ENCODE measurements at places on chromosomes 11 and 22.

- peak; percentile 45 for DNase-seq
These were observed 17.5 kb downstream of the KCNJ5 start for GRCh38 chr11:128908391-128909246.

DNA sequence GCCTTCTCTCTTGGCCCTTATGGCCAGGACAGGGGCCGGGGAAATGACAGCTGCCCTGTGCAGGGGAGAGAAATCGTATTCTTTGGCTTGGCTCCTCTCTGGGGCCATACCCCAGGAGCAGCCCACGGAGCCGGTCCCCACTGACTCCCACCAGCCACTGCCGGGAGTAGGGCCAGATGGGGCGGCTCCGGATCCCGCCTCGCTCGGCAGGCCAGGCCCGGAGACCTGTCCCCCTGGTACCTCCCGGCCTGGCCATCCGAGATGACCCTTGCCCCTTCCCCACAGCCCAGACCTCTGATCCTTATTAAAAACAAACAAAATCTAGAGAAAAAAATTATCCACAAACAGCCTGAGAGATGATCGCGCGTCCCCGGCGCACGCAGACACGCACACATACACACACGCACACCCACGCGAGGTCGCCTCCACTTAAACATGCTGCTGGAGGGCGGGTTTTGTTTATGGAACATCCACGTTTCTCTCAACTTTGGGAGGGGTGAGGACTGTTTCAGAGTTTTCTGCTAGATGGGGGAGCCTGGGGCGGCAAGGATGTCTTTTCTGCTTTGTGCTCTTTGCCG is 59.1 kb downstream of the IGLL1 start:
- DNase-seq, result no peak

- no peak for DNase-seq
These were observed 29.5 kb downstream of the DKK3 start for GRCh38 chr11:11978792-11979487.

DNA sequence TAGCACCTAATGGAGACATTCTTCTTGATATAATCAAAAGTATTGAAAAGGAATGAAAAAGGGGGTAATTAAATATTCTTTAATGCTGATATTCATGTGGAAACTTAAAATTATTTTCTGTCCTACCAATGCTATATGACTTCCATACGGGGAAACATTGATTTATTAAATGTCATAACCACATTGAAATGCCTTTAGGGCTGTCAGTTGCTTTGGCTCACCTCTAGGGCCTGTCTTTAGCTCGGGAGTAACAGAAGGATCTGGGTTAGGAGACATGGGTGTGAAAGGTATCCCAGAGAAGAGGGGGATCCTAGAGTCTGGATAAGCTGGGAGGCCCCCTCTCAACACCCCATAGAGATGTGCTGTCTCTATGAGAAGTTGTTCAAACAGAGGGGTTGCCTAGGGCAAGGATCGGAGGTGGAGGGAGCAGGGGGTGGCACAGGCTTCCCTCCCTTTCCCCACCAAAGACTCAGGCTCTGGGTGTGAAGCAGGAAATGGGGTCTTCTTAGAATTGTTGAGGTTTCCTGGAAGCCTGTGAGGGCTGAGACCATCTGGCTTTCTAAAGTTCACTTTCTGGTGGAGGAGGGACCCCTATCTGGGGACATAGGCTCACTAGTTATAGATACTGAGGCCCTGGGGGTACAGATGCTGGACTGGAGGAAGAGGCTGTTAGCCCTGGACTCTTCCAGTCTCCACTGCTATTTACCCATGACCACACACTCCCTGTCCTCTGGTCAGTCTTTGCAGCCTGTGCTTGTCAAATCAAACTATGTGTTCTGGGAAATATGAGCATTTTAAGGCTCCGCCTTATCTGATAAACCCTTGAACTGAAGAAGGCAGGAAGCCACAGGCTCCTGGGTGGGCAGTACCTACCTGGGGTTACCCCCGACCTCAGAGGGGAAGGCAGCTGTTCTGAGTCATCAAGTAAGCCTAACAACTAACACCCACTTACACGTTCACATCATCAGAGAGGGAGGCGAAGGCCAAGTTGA is 55.8 kb upstream of the RRAS2 start:
- no peak for DNase-seq

GRCh38 chr11:16771350-16772140 is 33.1 kb downstream of the C11orf58 start:
- no peak for DNase-seq

- DNase-seq, result no peak
These were observed 7.8 kb upstream of the BMAL1 start for GRCh38 chr11:13269775-13270174.

- DNase-seq, result peak; percentile 69
These were observed 13.6 kb downstream of the PARVB start for GRCh38 chr22:44037519-44038375.

GRCh38 chr11:110710628-110711381 is 1.4 kb downstream of the ARHGAP20 start:
- DNase-seq, result no peak

DNA sequence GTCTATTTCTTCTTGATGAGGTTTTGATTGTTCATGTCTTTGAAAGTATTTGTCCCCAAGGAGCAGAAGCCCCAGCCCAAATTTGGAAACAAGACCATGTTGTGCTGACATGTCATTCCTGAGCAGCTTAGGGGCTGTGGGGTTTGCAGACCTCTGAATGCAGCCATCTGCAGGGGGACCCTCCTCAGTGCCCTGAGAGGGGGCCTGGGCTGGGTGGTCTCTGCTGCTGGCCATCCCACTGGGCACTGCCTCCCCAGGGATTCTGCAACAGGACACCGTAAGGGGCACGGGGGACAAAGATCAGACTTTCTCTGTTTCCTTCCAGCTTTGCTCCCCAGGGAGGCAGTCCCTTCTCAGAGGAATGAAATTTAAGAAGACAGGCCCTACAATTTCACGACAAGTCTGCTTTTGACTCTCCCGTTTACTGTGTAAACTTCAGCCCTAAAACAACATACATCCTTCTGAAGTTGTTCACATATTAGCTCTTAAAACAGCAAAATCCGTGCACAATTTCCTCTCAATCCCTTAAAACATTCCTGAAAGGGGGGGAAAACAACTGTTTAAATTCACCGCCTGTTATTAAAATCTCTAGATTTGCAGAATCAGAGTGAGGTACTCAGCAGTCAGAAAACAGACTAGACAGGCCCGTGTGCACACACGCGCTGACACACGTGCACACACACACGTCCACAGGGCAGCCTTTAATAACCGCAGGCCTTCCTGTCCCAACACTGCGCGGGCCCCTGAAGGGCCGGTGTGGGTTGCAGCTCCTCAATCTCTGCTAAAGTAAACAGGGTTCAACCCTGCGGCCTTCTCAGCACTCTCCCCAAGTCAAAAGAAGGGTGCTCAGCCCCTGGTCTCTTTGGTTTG is 109.8 kb downstream of the KCNQ1 start:
- DNase-seq, result no peak

DNA sequence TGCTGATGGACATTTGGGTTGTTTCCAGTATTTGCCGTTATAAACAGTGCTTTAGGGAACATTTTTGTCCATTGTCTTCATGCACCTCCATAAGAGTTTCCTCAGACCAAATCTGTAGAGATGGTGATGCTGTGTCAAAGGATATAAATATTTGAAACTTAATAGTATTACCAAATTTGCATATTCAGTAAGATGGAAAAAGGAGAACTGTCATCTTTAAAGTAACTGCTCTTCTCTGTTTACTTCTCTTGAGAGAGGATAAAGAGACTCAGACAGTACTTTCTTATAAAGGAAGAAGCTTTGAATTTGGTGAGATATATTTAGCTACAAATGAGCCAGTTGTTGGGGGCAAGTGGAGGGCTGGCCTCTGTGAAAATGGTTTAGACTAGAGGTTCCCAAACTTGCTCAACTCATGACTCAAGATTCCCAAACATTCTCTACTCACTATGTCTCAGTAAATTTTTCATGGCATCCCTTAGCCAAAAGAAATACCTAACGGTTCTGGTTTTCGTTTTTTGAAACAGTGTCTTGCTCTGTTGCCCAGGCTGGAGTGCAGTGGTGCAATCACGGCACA is 26.2 kb downstream of the SHISA8 start:
- no peak for DNase-seq

DNA sequence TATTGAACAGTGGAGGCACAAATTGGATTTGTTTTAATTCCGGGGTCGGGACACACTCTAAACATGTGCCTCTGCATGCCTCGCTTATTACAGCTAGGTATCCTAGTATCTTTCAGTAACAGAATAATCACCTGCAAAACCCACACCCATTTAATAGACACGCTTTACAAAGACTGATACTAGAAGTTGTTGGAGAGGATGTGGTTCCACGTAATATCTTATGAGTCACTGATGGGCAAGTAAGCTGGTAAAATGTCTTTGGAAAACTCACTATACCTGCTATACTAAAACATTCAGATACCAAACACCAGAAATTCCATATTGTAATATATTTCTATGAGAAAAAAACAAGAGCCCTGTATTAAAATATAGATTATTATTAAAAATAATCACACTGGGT is 84.0 kb downstream of the GGTLC2 start:
- DNase-seq, result no peak

DNA sequence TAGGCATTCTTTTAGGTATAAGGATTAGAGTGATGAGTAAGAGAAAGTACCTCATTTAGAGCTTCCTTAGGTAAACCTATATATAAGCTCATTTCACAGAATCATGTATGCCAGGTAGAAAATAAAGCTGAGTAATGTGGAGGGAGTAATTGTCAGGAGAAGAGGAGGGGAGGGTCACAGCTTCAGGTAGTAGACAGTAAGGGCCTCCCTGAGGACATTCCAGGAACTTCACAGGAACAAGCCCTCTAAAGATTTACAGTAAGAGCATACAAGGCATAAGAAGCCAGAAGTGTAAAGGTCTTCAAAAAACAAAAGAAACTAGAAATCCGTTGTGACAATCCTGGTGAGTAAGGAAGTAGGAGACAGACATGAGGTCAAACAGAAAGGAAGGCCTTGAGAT is 57.6 kb downstream of the USP47 start:
- no peak for DNase-seq

DNA sequence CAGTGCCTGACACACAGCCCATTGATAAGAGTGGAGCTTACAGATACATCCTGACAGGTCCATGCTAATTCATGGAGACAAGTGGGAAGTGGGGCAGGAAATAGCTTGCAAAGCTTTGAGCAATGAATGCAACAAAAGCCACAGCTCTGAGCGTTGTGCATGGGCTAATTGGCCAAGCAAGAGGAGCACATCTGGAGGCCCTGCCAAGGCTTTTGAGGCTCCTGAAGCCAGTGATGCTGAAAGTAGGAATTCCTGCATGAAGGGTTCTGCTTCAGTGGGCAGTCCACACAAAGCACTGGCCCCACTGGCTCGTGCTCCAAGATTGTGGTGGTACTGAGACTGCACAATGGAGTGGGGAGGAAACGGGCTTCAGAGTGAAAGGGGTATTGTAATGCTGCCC is 103.8 kb upstream of the CSNK2A3 start:
- no peak for DNase-seq

- no peak for DNase-seq
These were observed 76.9 kb downstream of the KCNJ1 start for GRCh38 chr11:128790196-128790595.

GRCh38 chr11:110251836-110252235 is 44.6 kb downstream of the RDX start:
- peak; percentile 73 for DNase-seq

- peak; percentile 79 for DNase-seq
These were observed 64.7 kb upstream of the ASPHD2 start for GRCh38 chr22:26364066-26365015.

GRCh38 chr11:44913502-44913901 is 37.2 kb downstream of the TP53I11 start:
- DNase-seq, result no peak

DNA sequence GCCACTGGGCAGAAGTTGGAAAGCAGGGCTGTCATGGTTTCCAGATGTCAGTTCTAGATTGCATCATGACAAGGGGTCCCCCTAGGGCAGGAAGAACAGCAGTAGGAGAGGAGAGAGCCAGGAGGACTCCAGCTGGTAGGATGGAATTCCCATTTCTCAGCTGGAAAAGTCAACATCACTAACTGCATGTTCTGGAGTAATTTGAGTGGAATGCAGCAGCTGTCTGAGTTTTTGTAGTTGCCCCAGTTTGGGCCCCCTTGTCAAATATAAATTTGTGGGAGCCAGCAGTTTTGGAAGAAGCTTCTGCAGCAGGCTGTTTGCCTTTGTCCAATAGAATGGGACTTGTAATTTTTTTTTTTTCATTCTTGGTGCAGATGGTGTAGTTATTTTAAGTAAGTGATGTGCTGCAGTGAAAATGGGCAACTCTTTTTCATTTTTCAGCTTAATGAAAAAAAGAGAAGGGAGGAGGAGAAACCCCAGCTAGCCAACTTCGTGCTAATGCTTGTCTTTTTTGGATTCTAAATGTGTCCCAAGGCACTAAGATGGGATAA is 86.9 kb downstream of the LDLRAD3 start:
- no peak for DNase-seq

DNA sequence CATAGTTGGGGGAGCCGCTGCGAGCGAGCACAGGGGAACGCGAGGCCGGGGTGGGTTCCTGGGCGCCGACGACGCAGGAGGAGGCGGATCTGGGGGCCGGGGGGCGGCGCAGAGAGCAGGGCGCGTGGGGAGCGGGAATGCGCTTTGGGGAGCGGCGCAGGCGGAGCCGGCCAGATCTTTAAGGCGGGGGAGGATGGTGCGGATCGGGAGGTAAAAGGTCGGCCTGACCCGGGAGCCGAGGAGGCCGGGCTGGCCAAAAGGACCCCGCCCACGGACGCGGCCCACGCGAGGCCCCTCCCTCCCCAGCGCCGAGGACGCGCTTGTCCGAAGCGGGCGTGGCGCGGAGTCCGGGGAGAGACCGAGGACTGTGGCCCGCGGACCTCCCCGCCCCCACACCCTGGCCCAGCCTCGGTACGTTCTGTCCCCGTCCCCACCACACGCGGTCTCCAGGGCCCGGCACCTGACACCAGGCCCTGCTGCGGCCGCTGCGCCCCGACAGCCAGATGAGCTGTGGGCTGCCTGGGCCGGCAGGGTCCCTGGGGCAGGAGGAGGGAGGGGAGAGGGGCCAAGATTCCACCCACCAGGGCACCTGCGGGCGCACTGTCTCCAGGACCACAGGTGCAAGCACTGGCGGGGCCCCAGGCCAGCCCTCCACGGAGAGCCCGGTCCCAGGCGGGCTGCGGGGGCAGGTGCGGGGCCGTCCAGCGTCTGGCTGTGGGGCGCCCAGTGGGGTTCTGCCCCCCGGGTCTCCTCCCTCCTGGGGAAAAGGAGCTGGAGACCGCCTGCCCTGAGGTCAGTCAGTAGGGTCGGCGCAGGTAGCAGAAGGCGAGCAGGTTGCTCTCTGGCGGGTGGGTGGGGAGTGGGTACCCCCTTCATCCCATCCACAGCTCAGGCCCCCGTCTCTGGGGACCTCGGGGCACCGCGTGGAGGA is 10.9 kb downstream of the PIM3 start:
- DNase-seq, result no peak

DNA sequence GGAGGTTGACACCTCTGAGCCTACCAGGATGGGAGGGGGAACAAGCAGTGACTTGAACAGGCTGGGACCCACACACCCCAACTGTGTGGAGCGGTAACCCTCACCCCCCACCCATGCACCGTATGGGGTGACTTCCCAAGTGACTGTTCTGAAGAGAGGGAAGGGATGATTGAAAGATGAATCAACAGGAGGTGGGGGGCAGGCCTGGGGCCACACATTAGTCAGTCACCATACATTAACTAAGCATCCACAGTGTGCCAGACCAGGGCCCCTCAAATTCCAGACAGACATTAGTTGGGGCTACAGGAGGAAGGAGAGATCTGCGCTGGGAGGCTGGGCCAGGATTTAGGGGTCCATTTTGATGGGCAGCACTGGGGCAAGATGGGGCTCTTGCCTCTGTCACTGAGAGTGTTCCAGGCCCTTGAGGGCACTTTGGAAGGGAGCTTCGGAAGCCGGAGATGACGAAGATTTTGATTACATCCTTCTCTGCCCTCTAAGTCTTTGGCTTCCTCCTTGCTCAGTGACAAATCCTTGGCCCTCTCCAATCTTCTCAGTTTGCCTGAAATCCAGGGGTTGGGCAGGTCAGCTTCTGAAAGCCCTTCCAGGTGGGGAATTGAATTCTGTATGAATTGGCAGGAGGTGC is 966 bp downstream of the SMTN start:
- DNase-seq, result no peak
